Fibroblast of the conjunctiva (primary cell): ENCODE measurements at places on chromosomes 1 and 21.

DNA sequence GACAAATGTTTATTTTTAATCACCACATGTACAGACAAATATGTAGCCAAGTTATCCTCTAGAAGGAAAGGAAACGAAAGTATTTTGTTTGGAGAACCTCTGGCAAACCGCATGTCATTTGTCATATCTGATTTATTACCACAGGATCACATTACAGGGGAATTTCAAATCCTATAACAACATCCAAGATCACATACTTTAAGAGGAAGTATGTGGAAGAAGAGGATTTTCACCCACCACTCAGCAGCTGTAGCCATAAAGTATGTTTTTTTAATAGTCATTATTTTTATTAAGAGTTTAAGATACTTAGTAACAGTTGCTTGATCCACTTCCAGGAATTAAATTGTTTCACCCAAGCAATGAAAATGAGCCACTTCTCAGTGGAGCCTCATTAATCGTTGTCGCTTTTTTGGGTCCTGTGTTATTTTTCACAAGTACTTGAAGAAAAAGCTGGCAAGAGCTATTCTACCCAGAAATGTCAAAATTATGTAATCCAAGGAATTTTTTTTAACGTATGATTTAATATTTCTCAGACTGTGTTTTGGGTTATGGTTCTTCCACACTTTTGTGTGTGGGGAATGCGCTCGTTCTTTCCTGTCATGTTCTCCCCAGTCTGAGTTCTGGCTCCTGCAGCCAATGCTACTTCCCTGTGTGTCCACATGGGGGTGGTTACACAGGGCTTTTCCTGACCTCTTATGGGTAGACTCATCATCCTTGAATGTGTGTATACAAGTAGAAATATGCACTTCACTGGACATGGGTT lies 6.9 kb downstream of the SERTAD4 start:
- peak; percentile 57 for DNase-seq

- DNase-seq, result no peak
Observed at GRCh38 chr1:1347663-1348419, 1.4 kb downstream of the DVL1 start.

DNA sequence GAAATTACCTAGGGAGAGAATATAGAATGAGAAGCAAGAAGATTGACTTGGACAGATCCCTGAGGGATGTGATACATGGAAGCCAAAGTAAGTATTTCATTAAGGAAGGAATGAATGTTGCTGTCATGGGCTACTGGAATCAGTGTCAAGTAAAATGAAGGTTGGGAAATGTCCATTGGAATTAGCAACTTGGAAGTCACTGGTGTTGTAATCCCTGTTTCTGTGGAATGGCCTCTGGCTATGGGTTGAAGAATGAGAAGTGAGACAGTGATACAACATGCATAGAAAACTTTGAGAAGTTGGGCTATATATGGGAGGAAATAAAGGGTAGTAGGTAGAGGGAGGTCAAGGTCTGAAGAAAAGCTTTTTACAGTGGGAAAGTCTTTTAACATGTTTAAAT lies 54.7 kb downstream of the CCDC18 start:
- DNase-seq, result no peak

- no peak for DNase-seq
Observed at GRCh38 chr1:173297798-173298391, 90.8 kb upstream of the TNFSF4 start.

DNA sequence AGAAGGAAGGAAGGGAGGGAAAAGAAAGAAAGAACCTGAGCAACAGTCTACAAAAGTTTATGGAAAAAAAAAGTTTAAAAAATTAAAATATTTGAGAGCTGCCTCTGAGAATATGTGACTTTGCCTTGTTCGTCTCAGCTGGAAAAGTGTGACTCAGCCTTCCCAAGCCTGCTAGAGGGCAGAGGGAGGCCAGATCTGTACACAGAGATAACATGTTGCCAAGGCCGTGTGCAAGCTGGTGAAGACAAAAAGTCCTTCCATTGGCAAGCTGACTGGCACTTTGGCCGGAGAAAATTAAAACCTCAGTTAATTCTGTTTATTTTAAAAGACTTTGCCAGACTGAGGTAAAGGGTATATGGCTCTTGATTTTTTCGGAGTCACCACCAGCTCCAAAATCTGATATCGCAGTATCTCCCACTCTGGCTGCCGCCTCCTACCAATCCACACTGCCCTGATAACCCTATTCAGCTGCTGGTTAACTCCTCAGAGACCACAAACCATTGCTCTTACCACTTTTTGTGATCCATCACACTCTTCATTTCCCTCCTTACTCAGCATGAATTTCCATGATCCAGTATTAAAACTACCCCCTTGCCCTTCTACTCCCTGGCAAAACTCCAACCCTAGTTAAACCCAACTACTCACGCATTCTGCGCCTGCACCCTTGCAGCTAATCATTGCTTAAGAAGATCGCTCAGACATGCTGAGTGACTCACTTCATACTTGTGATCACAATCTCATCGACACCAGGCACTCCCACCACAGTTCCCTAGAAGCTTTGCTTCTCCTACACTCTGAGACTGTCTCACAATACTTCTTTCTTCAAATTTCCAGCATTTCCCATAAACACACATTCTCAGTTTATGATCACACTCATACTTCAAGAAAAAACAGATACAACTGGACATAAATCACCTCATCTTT lies 5.7 kb upstream of the PPP1R15B start:
- peak; percentile 92 for DNase-seq

DNA sequence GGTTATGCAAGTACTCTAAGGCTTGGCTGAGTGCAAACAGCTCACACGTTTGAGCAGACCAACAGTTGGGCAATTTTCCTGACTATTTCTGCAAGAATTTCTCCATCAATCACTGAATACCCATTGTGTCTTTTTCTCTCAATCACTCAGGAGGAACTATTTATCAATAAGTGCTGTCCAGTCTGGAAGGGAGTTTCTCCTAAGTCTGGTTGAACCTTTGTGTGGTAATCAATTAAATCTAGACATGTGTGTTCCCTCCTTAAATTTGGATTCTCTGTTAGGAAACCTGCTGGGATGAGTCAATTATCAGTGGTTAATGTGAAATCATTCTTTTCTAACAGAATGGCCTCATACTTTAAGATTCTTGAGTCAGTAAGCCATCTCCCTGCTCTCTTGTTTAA lies 6.8 kb upstream of the AADACL3 start:
- DNase-seq, result no peak

DNA sequence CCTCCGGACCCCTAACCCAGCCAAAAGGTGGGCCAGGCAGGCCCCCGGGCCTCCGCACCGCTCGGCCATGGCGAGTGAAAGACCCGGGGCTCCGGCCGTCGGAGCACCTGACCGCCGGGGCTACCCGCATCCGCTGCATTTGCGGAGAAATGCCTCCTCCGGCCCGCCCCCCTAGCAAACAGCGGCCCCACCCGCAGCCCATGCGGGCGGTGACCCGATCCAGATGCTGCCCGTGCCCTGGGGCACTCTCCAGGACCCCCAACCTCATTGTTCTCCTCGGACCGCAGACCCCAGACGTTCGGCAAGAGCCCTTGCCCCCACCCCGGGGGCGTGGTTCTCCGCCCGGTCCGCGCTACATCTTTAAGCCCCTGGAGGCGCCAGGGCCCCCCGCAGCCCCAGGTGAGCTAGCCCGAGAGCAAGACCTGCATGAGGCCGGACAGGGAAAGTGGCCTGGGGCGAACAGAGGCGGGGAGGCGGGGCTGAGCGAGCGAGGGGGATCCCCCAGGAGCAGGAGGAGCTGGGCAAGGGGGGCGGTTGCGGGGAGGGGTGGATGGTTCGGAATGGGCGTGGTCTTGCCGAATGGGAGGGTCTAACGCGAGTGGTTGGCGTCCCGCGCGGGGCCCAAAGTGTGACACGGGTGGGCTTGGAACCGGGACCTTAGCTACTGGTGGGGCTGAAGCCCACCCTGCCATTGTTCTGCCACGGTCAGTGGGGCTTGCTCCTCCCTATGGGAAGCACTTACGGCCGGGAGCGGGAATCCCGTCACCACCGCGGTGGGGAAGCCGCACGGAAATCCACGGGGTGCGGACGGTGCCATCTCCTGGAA lies 6.3 kb upstream of the CRYBG2 start:
- no peak for DNase-seq

DNA sequence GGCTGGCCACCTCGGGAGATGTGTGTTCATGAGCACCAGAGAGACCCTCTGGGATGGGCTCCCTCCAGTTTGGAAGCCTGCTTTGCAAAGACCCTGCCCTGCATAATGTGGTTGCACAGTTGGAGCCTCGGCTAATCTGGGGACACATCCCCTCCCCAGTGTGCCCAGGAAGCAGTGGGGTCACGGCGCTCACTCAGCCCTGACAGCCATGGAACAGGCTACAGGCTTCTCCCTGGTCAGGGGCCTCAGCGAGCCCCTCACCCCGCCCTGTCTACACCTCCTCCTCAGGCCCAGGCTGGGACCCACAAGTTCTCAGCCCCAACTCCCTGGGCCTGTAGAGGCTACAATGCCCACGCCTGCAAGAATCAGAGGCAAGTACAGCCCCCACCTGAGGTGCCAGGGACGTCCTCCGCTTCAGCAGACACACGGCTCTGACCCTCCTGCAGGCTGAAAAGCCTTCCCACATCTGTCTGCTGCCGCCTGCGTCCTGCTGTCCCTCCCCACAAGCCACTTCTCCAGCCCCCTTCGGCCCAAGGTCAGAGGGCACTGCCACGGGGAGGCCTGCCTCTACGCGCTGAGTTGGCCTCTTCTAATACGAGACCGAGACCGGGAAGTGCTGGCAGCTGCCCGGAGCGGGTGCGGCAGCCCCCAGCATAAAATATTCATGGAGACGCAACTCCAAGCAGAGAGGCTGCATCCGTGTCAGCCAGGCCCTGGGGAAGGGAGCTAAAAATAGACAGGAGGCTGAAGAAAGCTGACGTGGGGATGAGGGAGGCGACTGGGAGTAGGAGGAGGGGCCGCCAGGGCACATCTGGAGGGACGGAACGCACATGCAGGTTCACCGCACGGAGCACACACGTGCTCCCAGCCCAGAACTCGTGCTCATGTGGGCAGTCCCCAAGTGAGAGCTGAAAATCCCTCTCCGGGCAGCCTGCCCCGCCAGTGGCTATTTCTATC lies 15.2 kb upstream of the GPR153 start:
- DNase-seq, result peak; percentile 62

DNA sequence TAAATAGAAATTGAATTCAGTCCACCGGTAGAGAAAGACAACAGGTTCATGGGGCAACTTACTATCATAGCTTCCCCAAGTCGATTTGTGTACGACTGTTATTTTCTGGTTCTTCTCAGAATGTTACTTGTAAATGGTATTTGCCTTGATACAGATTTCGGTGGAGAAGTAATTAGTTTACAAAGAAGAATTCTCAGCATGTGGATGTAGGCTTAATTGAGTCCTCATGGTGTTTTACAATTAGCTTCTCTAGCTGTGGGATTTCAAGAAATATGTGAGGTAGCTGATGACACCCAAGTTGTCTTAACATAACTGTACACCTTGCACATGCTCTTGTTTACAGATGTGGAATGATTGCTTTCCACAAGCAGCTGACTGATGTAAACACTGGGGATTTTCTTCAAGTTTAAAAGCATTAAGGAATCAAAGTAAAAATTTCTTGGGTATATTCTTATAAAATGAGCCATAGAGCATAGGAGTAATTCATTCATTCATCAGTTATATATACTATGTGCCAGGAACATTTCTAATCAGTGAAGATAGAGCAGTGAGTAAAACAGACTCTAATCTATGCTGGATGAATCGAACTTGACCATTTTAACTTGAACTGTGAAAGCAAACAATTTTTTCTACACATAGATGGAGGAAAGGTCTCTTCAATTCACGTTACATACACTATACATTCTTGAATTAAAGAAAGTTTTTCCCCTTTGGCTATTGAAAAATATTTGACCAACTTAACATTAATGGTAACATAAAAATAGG lies 1.4 kb downstream of the MACO1 start:
- DNase-seq, result no peak

- DNase-seq, result no peak
Observed at GRCh38 chr1:180586671-180587155, 27.9 kb downstream of the OVAAL start.

DNA sequence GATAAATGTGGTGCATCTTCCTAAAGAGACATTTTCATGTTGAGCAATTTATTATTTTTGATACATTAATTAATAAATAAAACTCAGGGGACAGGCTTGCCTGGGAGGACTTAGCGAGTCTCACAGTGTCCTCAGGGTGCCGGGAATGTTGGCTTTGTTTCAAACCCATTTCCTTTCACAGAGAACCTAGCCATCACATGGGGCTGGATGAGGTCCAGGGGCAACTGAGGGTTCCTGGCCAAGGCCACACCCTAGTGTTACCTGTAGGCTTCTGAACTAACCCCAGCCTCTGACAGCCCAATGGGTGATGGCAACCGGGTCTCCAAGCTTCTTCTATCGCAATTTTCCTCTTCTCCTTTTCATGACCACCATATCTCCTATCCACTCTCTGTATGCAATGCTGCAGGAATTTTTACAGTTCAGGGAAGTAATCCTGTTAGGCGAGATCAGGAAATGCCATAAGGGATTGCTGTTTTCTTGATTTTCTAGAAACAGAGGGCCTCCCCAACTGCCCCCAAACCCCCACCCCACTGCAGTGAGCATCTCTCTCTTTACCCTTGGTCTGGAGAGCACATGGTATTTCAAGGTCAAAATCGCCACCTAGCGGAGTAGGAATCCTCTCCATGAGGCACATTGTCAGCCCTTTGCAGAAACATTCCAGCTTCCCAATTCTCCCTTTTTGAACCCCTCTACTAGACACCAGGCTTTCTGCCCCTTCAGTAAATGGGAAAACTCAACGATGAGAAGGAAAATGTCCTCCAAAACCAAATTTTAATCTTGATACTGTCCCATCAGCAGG lies 22.1 kb upstream of the SMYD3 start:
- no peak for DNase-seq

DNA sequence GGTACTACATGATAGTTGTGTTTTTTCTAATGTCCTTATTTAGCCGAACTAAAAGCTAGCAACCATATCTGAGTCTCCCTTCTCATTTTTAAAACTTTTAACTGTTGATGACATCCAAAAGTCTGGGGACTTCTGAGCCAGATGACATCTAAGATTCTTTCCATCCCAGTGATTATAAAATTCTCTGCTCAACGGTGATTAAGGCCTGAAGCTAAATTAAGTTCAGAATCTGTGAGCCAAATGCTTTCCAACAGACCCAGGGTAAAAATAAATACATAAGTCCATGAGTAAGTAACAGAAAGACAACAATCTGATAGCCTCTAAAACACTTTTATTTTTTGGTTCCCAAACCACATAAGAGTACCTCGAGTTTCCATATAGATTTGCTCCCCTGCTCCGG lies 13.1 kb upstream of the PTP4A2 start:
- no peak for DNase-seq

- DNase-seq, result no peak
Observed at GRCh38 chr1:42946120-42946898, 12.4 kb downstream of the SLC2A1 start.

- DNase-seq, result no peak
Observed at GRCh38 chr1:227998374-227999055, 8.3 kb upstream of the WNT3A start.

DNA sequence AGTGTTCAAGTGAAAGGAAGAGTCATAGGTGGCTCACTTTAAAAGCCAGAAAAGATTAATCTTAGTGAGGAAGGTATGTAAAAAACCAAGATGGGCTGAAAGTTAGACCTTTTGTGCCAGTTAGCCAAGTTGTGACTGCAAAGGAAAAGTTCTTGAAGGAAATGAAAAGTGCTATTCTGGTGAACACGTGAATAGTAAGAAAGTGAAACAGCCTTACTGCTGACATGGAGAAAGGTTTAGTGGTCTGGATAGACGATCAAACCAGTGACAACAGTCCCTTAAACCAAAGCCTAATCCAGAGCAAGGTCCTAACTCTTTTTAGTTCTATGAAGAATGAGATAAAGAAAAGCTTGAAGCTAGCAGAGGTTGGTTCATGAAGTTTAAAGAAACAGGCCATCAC lies 106.4 kb downstream of the CTH start:
- DNase-seq, result no peak
